ENCODE measurements at places on chromosomes 7 and 10.

GRCh38 chr10:126527645-126528314 is 139.5 kb upstream of the ADAM12 start:
- DNase-seq: no peak

DNA sequence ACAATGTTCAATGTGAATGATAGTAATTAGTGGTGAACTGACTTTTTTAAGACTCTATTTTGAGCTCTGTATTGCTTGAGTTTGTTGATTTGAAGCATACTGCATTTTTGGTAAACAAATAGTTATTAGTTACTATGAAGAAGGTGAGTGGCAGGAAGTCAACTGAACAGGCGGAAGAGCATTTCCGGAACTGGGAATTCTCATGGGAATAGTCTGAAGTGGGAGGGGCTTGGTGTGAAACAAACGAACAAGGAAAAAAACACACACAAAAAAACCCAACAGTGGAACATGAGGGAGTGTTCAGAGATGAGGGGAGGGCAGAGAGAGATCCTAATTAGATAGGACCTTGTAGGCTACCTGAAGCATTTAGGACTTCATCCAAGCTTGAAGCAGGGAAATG is 43.9 kb upstream of the C1QL3 start:
- no peak for DNase-seq

DNA sequence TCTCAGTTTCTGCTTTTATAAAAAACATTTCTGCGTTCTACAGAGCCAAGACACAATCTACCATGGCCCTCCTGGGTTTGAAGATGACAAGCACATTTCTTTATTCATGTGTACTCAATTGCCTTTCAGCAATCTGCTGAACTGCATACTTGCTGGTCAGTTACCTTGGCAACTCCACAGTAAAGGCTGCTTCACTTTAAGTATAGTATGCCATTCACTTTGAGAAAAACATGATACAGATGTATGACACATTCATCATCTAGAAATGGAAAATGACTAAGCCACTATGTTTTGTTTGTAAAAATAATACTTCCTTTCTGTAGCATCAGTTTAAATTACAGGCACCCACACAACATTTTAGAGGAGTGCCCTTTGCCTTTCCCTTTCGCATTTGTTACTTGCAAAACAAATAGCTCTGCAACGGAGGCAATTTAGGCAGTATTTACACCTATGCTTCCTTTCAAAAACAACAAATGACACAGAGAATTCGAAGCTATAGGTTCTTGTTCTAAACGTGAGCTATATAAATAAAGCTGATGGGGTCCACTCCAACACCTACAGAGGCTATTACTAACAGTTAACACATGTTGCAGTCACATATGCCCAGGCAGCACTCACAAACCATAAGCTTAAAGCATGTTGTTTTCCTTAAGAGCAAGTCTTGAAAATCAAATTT is 23.5 kb downstream of the SGCE start:
- no peak for DNase-seq

- DNase-seq: no peak
Measured at GRCh38 chr7:55105952-55106351, 87.1 kb downstream of the EGFR start.

- no peak for DNase-seq
Measured at GRCh38 chr7:44650242-44650641, 43.8 kb downstream of the OGDH start.

DNA sequence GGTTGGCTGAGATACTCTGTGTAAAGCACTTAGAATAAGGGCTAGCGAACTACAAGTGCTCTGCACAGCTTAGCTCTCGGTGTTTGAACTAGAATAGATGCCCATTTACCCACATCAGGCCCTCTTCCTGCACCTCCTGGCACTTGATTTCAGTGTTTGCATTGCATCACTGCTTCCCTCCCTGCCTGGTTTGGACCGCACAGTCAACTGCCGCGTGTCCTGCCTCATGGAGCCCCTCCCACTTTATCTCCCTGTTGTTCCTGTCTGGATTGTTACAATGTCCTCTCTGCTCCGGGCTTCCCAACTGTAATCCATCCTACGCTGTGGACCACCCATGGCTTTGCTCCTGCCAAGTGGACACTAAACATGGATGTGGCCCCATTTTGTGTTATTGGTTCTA is 2.3 kb downstream of the FAM107B start:
- no peak for DNase-seq

GRCh38 chr10:27138277-27138676 is 15.9 kb downstream of the YME1L1 start:
- DNase-seq: no peak

- DNase-seq: no peak
Measured at GRCh38 chr7:28503396-28503795, 91.1 kb downstream of the CREB5 start.

DNA sequence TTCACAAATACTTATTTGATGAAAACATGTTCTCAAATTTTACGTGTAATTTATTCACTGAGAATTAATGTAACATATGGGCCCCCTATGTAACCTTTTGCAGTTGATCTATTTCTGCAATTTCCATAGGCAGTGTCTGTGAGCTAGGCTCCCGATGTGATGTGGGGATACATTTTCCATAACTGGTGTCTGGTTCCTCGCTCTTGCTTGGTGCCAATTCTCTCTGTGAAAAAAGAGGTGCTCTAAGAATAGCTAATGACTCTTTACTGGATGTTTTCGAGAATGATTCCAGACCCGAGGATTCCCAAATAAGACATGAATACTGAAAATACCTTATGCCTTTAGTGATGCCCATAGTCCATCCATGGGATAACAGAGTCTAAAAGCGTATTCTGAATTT is 286.7 kb upstream of the FZD8 start:
- no peak for DNase-seq

DNA sequence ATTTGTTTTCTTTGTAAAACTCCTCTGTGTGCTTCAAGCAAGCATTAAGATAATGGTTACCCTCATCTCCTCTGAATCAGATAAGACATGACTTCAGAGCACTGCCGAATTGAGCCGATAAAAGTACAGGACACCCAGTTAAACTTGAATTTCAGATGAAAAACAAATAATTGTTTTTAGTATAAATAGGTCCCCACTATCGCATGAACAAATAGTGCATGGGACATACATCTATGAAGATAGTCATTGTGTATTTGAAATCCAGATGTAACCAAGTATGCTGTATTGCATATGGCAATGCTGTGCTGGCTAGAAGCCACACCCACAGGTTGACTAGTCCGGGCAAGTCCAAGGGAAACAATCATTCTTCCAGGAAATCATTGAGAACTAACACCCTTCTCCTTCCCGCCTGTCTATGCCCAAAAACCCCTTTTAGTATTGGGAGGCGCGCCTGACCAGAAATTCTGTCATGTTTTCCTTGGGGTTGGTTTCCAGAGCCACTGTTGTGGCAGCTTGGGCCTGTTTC is 12.6 kb upstream of the FGFR2 start:
- no peak for DNase-seq

GRCh38 chr7:95330204-95330960 is 6.0 kb upstream of the PON1 start:
- no peak for DNase-seq
